Activated B cell treated with CpG ODN at 0.5 μM for 24 hours (primary cell): ENCODE measurements at places on chromosomes 16 and 17. TPM values are rescaled to one million over a fixed set of nuclear protein-coding genes. Genes with fewer than 3 reads are reported as not detected.

GRB7 gene
- total RNA-seq: 0.44 TPM in 1 of 2 replicates, not detected in the other

SERPINF2 gene
- 0.82 and 1.3 TPM in 2 replicates for total RNA-seq

HAP1 gene
- 0.10 and 0.11 TPM in 2 replicates for total RNA-seq

CRISPLD2 gene
- not detected in 2 replicates for total RNA-seq

- H3K27ac ChIP-seq: peak overlapping the region; percentile 88
- H3K27me3 ChIP-seq: no peaks in the 10 kb centered on the region
- no peak for DNase-seq
Observed at GRCh38 chr16:77721752-77722308, 484 bp upstream of the NUDT7 start.

GRCh38 chr17:16001226-16001897, 1.7 kb downstream of the TTC19 start:
- peaks cover 67% of the 10 kb centered on the region for H3K36me3 ChIP-seq
- no peak for DNase-seq
- H3K4me3 ChIP-seq: peak overlapping the region; percentile 85
- H3K27me3 ChIP-seq: no peaks in the 10 kb centered on the region

- no peak for DNase-seq
- peaks cover 79% of the 10 kb centered on the region for H3K4me1 ChIP-seq
- H3K27ac ChIP-seq: peak overlapping the region; percentile 93
- no peaks in the 10 kb centered on the region for H3K27me3 ChIP-seq
- no peaks in the 10 kb centered on the region for H3K36me3 ChIP-seq
Observed at GRCh38 chr17:32523827-32524552, 37.2 kb downstream of the CDK5R1 start.

DNA sequence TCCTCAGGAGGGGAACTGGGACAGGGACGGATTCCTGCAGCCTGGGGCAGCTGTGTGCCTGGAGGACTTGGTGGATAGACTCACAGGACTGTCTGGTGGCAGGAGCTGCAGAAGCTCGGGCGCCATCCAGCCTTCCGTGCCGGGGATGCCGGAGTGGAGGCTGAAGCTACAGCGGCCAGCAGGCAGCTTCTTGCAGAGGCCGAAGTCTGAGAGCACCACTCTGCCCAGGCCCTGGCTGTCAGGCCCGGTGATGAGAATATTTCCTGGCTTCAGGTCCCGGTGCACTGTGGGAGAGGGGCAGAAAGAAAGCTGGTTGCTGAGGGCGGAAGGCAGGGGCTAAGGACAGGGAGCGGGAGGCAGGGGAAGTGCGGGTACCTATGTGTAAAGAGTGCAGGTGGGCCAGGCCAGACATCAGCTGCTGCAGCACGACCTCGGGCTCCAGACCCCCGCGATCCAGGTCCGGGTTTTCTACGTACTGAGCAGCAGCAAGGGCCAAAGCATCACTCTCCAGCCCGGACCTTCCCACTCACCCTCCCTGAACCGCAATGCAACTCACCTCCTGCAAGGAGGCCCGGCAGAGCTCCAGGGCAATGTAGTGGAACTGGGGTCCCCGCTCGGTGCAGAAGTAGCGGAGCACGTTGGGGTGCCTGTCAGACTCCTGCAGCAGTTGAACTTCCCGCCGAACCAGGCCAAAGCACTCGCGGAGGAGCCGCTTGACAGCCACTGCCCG, 16.1 kb downstream of the PLK1 start:
- H3K4me3 ChIP-seq: peak overlapping the region; percentile 66
- peaks cover 17% of the 10 kb centered on the region for H3K4me1 ChIP-seq
- H3K27ac ChIP-seq: no peak overlapping the region
- H3K27me3 ChIP-seq: peaks cover 4% of the 10 kb centered on the region
